GM04504 (cell line): ENCODE measurements at places on chromosomes 3 and 15.

- no peak for DNase-seq
Measured at GRCh38 chr3:189512039-189512438, 119.2 kb upstream of the TP63 start.

DNA sequence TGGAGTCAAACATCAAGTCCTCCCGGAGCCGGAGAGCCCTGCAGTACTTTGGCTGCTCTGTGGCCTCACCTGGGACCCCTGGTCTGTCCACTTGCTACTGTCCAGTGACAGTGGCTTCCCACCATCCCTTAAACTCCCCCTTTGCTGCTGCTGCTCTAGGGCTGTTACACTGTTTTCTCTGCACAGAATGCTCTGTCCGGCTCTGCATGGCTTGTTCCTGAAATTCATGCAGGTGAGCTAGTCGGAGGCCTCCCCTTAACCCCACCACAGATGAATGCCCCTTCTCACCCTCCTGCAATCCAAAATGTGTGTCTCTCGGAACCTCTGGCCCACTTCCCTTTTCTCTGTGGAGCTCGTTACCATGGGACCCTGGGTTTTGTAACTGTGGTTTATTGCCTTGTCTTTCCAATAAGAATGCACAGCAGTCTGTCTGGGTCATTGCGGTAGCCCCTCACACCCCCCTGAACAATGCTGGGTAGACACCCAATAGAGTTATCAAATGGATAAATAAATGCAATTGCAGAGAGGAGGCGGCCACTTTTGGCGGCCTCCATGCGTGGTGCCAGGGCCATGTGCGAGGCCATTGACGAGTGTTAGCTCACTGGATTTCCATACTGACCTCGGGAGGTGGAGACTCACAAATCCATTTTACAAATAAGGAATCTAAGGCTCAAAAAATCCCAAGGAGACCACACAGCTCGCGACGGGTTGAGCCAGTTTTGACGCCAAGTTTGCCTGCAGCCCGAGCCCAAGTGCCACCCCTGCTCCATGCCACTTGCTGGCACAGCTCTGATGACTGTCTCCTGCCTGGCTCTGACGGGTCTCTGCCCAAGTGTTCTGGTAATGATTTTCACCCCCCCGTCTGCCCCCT is 48.5 kb downstream of the RGMA start:
- DNase-seq, result no peak

GRCh38 chr3:183534249-183534648 is 21.3 kb downstream of the KLHL6 start:
- DNase-seq, result no peak

GRCh38 chr3:2837239-2837638 is 272.9 kb downstream of the IL5RA start:
- no peak for DNase-seq

- no peak for DNase-seq
Measured at GRCh38 chr3:65974509-65974908, 64.2 kb downstream of the MAGI1 start.

DNA sequence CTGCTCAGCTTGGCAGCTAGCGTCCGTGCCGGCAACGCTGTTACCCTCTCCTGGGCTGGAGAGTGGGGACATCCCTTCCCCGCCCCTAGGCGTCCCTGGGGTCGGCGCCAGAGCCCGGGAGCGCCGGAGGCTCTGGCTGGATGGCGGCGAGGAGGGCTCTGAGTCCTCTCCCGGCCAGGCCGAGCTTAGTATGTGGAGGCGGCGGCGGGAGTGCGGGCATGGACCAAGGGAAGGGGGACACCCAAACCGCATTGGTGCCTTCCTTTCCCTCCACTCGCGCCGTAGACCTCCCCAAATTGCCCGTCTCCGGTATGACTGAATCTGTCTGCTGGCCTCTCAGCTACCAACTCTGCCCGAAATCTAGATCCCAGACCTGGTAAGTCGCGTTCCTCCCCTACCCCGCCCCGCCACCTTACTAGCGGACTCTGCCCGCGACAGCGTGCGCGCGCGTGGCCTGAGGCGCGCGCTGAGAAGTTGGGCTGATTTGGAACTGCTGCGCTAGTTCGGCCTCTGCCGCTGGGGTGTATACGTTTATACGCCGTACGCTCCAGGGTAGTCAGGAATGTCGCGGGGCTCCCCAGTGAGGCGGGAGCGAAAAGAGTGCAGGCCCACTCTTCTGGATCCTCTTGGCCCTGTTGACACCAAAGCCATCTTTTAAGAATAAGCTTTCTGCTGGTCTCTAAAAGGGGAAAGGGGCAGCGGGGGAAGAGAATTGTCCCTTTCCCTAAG is 12.2 kb downstream of the ZIC1 start:
- DNase-seq, result peak; percentile 10

DNA sequence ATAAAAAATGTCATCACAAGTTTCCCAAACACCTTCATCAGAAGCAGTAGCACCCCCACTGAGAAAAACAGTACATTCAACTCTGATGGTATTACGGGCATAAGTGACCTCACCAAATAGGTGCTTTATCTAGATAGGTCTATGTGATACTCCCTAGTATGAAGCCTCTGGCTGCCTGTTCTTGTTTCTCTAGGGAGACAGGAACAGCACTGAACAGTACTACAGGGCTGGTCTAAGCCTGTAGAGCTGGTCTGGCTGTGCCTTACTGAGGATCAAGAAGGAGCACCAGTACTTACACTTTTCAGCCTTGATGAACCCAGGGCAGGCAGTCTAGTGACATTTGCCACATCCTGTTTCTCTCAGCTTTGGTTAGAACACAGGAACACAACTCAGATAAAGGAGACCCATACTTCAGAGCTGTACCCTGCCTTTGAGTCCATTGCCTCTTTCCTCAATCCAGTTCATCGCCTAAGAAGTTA is 35.9 kb downstream of the OXNAD1 start:
- no peak for DNase-seq

- no peak for DNase-seq
Measured at GRCh38 chr15:90933301-90933700, 952 bp upstream of the HDDC3 start.

GRCh38 chr3:115325539-115325938 is 178.5 kb upstream of the ZBTB20 start:
- DNase-seq, result peak; percentile 21

DNA sequence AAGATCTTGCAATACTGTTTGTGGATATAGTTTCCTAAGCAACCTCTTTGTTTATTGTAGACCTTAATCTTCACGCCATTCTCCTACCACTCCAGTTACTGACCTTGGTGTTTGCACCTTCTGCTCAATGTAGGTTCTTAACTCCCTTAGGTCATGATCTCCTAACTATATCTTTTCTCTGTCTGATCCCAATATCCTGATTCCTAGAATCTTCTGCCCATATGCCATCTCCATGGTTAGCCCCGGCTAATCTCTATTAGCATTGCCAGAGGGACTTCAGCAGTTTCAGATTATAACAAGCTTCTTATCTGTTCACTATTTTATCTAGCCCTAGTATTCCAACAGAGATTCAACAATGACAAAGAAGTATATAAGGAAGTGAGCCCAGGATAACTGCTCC is 64.9 kb downstream of the IMPG2 start:
- no peak for DNase-seq

- no peak for DNase-seq
Measured at GRCh38 chr15:68335251-68335650, 57.7 kb downstream of the FEM1B start.

- no peak for DNase-seq
Measured at GRCh38 chr3:129254536-129255230, 5.3 kb downstream of the COPG1 start.

- no peak for DNase-seq
Measured at GRCh38 chr3:64332459-64333350, 107.4 kb upstream of the PRICKLE2 start.

DNA sequence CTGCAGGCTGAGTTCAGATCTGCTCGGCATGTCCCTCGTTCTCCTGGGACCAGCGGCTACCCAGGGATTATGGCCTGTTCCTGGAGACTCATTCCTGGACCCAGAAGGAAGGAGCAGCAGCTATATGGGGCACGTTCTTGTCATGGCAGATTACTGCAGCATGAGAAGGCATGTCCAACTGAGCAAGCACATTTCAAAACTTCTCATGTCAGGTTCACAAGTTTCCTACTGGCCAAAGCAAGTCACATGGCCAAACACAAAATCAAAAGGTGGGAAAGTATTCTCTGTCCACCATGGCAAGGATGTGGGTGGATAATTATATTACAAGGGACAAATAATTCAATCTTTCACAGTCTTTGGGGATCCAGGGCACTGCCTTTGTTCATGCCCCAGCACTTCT is 71.9 kb upstream of the C15orf39 start:
- DNase-seq, result no peak

DNA sequence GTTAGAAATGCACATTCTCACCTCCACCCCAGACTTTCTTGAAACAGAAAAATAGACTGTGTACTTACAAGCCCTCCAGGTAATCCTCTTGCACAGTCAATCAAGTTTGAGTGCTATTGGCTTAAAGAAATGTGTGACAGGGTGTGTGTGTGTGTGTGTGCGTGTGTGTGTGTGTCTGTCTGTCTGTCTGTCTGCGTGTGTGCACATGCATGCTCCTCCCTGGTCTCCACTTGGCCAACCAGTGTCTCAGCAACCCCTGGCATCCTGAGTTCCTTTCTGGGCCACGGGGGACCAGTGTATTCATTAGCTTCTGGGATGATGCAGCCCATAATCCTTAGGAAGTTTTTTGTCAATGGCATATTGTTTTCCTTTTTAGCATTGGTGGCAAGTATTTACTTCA is 128.8 kb upstream of the IL12A start:
- DNase-seq, result no peak

DNA sequence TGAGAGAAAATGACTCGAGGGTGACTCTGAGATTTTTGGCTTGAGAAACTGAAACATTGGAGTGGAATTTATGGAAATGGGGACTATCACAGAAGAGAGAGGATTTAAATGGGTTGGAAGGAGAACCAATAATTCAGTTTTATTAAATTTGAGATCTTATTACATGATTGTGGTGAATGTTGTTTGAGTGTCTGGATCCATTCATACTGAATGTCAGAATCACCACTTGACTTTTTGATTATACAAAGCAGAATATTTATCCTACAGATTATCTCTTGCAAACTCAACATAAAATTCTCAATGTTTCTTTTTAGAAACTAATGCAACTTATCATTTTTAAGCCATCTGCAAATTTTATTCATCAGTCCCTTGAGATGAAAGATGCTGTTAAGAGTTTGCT is 332.8 kb downstream of the CNTN3 start:
- DNase-seq, result no peak

- DNase-seq, result peak; percentile 32
Measured at GRCh38 chr3:56314842-56315241, 153.4 kb downstream of the ERC2 start.

GRCh38 chr15:75727031-75727531 is 14.4 kb upstream of the CSPG4 start:
- DNase-seq, result no peak

DNA sequence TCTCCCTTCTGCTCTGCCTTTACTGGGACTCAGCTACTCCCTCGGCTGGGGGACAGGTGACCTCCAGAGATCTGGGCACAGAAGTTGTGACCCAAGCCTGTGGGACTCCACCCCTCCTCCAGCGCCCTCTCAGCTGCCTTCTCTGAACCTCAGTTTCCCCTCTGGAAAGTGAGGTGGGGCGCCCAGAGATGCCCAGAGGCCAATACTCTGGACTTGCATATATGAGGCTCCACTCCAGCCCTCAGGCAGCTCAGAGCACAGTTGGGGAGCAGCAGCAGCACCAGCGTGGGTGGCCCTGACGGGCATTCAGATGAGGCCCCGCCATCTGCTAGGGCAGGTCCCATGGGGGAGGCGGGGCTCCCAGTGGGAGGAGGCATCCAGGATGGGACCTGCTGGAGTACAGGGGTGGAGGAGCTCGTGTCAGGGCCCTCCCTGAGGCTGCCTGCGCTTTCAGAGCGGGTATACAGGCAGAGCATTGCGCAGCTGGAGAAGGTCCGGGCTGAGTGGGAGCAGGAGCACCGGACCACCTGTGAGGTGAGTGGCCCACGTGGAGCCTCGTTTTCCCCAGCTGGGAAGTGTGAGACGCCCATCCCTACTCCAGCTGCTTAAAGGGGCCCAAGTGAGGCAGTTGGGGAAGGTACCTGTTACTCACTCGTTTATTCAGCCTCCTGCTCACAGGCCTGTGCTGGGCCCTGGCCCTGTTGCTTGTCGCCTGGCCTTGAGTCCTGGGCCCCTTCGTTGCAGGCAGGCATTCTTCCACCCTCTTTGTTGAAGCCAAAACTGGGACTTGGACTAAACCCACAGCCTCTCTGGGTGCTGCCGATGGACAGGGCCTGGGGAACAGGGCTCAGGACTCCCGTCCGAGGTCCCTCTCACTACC is 35.4 kb downstream of the PSTPIP1 start:
- DNase-seq, result no peak

GRCh38 chr3:160169139-160169976 is 55.9 kb upstream of the C3orf80 start:
- DNase-seq, result peak; percentile 93

GRCh38 chr15:60612400-60613048 is 133.6 kb upstream of the ICE2 start:
- DNase-seq, result no peak

- no peak for DNase-seq
Measured at GRCh38 chr15:65887565-65887964, 18.3 kb downstream of the RAB11A start.

DNA sequence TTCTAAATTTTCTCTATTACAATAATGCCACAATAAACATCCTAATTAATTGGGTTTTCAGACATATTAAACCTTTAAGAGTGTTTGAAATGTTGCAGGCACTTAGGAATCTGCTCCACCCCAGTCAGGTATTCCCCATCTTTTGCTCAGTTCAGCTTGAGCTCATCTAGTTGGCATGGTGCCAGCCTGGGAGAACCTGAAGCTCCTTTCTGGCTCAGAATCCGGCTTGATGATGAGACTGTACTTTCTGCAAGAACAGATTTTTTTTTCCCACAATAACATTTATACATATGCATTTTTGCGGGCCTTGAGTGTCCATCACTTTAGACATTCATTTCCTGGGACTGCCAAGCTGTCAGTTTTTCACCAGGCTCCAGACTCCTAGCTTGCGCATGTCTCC is 7.7 kb upstream of the OXSR1 start:
- DNase-seq, result no peak

GRCh38 chr15:61871926-61872522 is 188.2 kb downstream of the VPS13C start:
- DNase-seq, result peak; percentile 7

- no peak for DNase-seq
Measured at GRCh38 chr15:53752406-53752805, 7.1 kb downstream of the WDR72 start.

DNA sequence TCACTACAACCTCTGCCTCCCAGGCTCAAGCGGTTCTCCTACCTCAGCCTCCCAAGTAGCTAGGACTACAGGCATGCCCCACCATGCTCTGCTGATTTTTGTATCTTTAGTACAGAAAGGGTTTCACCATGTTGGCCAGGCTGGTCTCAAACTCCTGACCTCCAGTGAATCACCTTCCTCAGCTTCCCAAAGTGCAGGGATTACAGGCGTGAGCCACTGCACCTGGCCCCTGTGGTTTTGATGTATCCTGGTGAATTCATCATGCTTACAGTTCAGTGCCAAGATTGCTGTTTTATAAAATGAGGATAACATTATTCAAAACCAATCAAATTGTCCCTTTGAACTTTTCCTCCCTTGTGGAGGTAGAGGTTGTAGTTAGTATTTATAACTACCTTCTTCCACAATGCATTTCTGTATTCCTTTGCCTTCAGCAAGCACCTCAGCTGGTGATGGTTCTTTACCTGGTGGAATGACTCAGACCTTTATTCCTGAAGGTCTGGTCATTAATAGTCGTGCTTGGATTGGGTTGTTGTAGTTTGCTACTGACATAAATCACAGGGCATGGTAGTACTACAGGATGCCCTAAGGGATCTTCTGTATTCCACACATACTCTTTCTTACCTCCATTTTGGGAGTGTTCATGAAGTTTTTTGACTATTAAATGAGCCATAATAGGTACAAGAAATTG is 76.9 kb downstream of the UBP1 start:
- DNase-seq, result no peak

GRCh38 chr15:34656005-34656796 is 72.8 kb upstream of the GOLGA8B start:
- DNase-seq, result no peak
